Psoas muscle (tissue), 8 donors: ENCODE measurements at places on chromosomes 5 and 9. TPM values are rescaled to one million over a fixed set of nuclear protein-coding genes. Genes with fewer than 3 reads are reported as not detected.

NR5A1 gene
- total RNA-seq = not detected

DNA sequence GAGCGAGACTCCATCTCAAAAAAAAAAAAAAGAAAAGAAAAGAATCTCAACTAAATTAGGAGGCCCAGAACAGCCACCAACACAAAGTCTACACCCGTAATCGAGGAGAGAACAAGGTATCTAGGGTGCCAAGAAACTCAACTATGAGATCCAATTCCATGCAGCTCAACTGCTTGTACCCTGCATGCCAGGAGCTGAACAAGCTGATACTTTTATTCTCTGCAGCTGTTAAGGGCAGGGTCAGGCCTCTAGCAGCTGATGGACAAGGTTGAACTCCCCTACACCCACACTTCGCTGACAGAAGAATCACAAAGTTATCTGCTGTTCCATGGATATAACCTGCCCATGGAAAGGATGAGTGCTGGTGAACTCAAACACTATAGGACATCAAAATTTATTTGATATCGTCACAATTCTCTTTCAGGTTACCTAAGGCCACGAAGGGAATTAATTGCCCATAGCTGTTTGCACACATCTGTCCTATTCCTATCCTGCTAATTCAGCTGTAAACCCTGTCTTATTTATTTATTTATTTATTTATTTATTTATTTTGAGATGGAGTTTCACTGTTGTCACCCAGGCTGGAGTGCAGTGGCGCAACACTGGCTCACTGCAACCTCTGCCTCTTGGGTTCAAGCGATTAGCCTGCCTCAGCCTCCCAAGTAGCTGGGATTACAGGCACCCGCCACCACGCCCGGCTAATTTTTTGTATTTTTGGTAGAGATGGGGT lies 20.7 kb downstream of the UBAP2 start:
- DNase-seq = no peak

SLC6A18 gene
- total RNA-seq = not detected

CCNJL gene
- 1.3 TPM for total RNA-seq

TMC1 gene
- 0.34 TPM for total RNA-seq

PCDHB14 gene
- 0.49 TPM for total RNA-seq

CFAP90 gene
- total RNA-seq = not detected

DNA sequence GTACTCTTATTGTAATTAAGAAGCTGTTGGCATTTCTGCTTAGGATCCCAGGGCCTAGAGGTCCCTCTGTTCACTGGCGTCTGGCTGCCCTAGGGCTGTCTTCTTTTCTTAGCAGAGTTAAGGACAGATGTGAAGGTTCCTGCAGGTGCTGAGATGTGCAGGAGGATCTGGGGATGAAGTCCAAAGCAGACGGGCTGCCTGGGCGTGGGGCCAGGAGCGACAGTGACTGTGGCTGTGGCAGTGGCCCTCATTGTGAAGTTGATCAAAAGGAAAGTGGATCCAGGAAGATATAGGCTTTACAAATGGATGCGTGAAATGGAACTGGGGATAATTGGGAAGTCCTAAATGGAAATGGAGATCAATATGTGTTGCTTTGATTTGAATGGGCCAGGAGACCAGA lies 19.1 kb upstream of the SH3PXD2B start:
- DNase-seq = no peak

PCDHA1 gene
- not detected for total RNA-seq

- no peak for DNase-seq
These were observed 57.8 kb downstream of the TTC39B start for GRCh38 chr9:15249042-15249818.

DNA sequence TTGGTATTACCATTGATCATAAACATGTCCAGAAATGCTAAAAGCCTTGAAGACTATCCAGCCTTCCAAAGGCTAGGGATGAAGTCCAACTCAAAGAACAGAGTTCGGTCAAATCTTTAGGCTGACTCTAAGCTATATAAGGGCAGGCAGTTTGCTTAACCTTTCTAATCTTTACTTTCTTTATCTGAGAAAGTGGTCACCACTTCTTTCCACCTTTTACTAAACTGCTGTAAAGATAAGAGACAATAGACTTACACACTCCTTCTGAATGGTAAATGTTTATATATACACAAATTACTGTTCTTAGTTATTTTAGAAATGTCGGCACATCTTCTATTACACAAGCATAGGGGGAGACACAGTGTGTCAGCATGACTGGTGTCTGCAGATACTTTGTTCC lies 100.4 kb downstream of the NREP start:
- DNase-seq = no peak

PMPCA gene
- total RNA-seq = 68.7 TPM

DNA sequence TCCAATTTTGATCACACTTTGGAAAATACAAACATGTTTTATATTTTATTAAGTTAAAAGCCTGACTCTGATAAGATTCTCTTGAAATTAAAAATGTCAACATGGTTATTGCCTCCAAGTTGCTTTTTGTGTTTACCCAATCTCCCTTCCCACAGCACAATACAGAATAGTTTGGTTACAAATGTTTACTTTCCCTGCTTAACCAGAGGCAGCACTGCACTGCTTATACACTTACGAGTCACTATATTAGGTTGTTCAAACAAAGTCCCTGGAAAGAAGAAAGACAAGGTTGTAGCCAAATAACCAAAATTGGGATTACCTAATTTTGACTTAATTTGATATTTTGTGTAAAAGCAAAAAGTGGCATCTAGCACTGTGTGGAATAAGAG lies 25.9 kb downstream of the SRFBP1 start:
- no peak for DNase-seq

ARSI gene
- not detected for total RNA-seq

DNA sequence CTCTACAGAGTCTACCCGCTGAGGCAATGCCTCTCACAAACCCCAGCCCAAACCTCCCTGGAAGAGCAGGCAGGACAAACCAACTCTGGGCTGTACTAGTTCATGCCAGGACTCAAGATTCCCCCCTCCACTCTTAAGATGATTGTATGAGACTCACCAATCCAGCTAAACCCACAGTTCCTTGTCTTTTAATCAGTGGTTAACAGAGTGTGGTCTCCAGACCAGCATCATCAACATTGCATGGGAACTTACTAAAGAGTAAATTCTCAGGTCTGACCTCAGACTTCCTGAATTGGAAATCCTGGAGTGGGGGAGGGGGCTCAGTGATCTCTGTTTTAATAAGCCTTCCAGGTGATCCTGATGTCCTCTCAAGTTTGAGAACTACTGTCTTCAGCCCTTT lies 240.9 kb downstream of the GAS1 start:
- no peak for DNase-seq
